ENCODE measurements at places on chromosomes 2 and 18. TPM values are rescaled to one million over a fixed set of nuclear protein-coding genes. Genes with fewer than 3 reads are reported as not detected.

Gene KIAA2012
- total RNA-seq, result 2.8 TPM

Gene FOXI3
- not detected for total RNA-seq

Gene TGIF1
- total RNA-seq, result 45.8 TPM

Gene SKA1
- total RNA-seq, result 1.2 TPM

Gene NEB
- 0.83 TPM for total RNA-seq

Gene PSMA8
- not detected for total RNA-seq

Gene FAM136A
- 19.5 TPM for total RNA-seq

Gene SCN1A
- total RNA-seq, result 19.1 TPM

Gene FAM161A
- 2.6 TPM for total RNA-seq

Gene RGPD8
- 16.0 TPM for total RNA-seq

Gene DPP10
- 0.80 TPM for total RNA-seq

Gene ACADL
- total RNA-seq, result 45.4 TPM

Gene HSBP1L1
- total RNA-seq, result 46.6 TPM

GRCh38 chr2:85605406-85606115, 3.1 kb upstream of the TMEM150A start:
- no peak for DNase-seq

DNA sequence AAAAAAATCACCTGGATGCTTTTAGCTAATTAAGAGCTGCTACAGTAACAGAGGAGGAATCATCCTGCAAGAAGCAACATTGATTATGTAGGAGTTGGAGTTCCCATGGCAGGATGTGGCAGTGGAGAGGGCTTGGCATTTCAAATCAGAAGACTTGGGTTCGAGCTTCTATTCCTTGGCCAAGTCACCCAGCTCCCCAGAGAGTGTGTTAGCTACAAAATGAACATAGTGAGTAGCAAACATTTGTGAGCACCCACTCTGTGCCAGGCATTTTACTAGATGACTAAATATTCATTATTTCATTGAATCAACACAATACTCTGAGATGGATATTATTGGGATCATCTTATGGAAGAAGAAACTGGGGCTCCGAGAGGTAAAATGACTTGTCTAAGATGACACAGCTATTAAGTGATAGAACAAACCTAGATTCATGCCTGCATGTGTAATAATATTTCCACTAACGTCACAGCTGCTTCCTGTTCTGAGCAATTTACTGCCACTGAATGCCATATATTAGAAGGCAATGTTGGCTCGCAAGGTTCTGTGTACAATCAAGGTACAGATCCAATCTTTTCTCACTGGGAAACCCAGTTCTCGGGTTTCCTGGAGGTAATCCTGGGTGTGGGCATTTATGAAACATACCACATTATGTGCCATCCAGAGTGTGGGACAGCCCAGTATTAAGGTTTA, 18.0 kb downstream of the NTSR2 start:
- DNase-seq, result no peak

DNA sequence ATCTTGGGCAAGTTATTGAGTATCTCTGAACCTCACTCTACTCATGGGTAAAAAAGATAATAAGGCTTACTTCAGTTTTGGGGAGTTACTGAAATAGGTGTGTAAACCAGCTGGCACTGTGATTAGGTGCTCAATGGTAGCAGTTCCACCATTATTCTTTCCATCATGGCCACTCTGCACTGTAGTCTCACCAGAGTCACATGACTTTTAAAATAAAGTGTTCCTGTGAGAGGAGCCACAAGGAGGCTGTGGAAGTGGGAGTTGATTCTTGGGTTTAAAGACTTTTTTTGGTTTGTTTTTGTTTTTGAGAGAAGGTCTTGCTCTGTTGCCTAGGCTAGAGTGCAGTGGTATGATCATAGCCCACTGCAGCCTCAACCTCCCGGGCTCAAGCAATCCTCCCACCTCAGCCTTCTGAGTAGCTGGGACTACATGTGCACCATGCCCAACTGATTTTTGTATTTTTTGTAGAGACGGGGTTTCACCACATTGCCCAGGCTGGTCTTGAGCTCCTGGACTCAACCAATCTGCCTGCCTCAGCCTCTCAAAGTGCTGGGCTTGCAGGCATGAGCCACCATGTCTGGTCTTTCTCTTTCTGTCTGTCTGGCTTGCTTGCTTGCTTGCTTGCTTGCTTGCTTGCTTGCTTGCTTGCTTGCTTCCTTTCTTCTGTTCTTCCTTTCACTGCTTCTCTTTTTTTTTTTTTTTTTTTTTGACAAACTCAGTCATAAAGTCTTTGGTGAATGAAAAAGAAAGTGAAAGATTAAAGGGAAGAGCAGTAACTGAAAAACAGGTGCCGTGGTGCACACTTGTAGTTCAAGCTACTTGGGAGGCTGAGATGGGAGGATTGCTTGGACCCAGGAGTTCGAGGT, 21.2 kb upstream of the ACVR1 start:
- DNase-seq, result no peak

- no peak for DNase-seq
Measured at GRCh38 chr2:168323529-168324021, 76.2 kb upstream of the STK39 start.

DNA sequence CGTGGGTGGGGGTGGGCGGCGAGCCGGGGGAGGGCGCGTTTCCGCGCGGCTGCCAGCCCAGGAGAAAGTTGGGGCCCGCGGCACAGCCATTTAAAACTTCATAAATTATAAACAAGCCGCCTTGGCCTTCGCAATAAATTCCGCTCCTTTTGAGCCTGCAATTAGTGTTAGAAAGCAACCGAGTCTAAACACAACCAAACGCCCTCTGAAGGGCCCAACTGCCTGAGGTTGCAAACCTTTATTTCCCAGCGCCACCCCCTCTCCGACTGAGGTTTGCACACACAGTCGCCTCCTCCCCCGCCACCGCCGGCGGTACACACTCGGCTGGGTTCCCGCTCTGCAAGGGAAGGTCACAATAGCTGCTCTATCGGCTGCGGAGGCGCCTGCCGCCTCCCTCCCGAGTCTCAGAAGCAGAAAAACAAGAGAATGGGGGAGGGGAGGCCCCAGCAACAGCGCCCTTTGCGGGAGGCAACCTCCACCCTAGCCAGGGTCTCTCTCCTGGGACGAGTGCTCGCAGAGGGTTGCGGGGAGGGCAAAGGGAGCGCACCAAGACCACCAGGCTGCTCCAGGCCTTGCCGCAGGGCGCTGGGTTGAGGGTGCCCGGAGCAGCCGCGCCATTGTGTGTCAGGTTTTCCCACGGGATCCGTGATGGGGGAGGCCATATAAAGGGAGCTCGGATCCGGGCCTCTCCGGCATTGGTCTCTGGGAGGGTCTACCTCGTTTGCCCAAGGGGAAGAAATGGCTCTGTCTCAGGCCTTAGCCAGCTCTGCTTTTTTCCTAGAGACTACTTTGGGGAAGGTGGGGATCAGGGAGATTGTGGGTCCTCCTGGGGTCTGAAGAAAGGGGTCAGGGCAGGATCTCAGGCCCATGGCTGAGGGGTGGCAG, 13.4 kb upstream of the HOXD1 start:
- no peak for DNase-seq

DNA sequence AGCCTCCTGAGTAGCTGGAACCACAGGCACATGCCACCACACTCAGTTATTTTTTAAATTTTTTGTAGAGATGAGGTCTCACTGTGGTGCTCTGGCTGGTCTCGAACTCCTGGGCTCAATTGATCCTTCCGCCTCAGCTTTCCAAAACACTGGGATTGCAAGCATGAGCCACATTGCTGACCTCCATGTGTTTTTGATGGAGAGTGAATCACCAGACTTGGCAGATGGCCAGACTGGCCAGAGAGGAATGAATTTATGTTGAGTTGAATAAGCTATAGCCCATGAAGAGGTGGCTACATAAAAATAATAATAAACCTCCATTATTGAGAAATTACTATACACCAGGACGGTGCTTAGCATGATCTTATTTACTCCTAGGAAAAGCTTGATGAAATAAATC, 91.5 kb downstream of the MREG start:
- DNase-seq, result no peak

DNA sequence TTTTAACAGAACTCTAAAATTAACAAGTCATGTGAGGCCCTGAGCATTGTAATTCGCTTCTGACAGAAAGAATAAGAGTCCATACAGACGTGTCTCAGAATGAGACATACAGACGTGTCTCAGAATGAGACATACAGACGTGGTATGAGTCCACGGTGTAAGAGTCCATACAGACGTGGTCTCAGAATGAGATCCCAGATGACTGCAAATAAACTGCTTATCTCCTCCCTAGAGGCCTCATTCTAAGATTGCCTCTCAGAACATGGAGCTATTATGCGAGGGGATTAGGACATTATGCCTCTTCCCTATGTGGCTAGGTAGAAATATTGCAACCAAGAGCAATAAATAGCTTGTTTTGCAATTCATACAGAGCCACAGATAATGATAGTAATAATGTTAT, 63.9 kb downstream of the NEB start:
- no peak for DNase-seq

DNA sequence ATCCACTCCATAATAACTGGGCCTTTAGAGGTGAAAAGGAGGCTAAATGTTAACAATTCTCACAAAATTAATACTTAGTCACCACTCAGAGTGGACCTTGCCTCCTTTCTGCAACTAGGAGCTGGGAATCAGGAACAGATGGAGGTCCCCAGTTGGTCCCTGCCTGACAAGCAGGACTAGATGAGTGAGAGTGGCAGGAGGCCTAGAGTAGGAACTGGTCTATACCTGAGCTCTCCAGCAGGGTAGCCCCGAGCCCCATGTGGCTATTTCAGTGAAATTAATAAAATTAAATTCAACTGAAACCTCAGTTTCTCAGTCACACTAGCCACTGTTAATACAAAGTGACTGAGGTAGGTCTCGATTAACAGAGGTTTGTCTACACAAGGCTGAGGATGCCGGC, 150.5 kb downstream of the MYO5B start:
- DNase-seq, result no peak

GRCh38 chr2:40937284-40937683, 485.4 kb upstream of the SLC8A1 start:
- DNase-seq, result no peak

DNA sequence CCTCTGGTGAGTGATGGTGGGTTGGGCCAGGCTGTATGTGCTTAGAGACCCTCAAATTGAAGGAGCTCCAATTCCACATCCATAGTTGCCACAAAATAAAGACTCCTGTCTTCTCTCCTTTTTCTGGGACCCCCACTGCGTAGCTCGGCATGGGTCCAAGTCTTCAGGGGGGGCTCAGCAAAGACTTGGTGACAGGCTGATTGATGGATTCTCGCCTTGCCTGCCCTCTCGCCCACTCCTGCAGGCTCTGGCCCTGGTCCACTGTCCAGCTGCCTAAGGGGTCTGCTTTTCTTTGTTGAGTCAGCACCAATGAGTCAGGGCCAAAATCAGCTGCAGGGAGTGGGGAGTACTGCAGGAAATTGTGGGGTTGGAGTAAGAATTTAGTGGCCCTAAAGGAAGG, 21.5 kb downstream of the RPL37A start:
- no peak for DNase-seq

DNA sequence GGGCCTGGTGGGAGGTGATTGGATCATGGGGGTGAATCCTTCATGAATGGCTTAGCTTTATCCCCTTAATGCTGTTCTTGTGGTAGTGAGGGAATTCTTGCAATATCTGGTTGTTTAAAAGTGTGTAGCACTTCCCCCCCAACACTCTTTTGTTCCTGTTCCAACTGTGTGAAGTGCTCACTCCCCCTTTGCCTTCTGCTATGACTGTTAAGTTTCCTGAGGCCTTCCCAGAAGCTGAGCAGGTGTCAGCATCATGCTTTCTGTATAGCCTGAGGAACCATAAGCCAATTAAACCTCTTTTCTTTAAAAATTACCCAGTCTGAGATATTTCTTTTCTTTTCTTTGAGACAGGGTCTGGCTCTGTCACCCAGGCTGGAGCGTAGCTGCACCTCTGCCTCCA, 139.4 kb downstream of the RNF152 start:
- no peak for DNase-seq

GRCh38 chr2:75241696-75242095, 42.4 kb upstream of the TACR1 start:
- DNase-seq, result no peak

- DNase-seq, result no peak
Measured at GRCh38 chr2:5803547-5803946, 111.4 kb downstream of the SOX11 start.

GRCh38 chr2:122908159-122908558, 1116.9 kb upstream of the CNTNAP5 start:
- no peak for DNase-seq

DNA sequence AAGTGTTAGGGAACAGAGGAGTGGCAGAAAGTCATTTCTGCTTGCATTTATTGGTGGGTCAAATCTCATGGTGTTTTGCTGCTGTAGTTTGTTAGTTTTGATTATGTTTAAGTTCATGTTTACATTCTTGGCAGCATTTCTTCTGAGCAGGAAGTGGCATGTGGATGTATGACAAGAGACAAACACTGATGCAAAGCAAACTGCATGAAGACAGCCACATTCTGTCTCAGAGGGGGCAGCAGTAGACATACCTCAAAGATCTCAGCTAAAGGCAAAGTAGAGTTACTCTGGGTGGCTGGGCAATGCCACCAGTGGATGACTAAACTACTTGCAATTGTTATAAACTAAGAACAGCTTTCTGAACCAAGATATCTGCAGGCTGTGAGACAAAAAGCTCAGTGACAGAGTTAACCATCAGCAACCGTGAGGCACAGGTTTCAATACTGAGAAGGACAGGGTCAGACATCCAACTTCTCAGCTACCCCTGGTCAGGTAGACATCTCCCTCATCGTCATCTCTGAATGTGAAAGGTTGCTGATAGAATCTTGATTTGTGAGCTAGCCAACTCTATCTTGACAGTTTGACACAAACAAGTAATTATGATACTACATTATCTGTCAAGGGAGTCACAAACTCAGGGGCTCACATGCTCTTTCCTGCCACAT, 16.4 kb downstream of the GALNT3 start:
- DNase-seq, result no peak

- DNase-seq, result no peak
Measured at GRCh38 chr2:8522687-8523086, 159.2 kb upstream of the ID2 start.

- peak; percentile 51 for DNase-seq
Measured at GRCh38 chr2:128280901-128281321, 37.8 kb downstream of the HS6ST1 start.

- peak; percentile 37 for DNase-seq
Measured at GRCh38 chr2:212831671-212832199, 293.1 kb upstream of the ERBB4 start.

DNA sequence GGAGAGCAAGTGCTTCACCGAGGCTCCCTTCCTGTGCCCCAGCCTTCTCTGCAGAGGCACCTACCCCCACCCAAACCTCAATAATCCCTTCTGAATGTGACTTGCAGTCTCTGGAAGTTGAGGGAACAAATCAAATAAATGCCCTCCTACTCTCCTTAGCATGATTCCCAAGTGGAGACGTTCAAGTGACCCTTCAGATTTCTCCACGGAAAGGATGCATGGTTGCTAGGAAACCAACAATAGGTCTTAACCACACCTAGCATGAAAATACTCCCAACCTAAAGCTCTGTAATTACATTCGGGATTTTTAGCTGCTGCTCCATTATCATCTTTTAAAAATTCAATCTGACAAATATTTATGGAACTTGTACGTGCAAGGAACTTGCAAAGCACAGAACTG, 50.2 kb upstream of the CABLES1 start:
- no peak for DNase-seq

- DNase-seq, result no peak
Measured at GRCh38 chr18:43271593-43272432, 5.5 kb downstream of the SYT4 start.

All from lower lobe of right lung (tissue), 2 donors.